ENCODE measurements at places on chromosomes 16 and 17. TPM values are rescaled to one million over a fixed set of nuclear protein-coding genes. Genes with fewer than 3 reads are reported as not detected.

SMIM36 gene
- 0.37 TPM for total RNA-seq

DNA sequence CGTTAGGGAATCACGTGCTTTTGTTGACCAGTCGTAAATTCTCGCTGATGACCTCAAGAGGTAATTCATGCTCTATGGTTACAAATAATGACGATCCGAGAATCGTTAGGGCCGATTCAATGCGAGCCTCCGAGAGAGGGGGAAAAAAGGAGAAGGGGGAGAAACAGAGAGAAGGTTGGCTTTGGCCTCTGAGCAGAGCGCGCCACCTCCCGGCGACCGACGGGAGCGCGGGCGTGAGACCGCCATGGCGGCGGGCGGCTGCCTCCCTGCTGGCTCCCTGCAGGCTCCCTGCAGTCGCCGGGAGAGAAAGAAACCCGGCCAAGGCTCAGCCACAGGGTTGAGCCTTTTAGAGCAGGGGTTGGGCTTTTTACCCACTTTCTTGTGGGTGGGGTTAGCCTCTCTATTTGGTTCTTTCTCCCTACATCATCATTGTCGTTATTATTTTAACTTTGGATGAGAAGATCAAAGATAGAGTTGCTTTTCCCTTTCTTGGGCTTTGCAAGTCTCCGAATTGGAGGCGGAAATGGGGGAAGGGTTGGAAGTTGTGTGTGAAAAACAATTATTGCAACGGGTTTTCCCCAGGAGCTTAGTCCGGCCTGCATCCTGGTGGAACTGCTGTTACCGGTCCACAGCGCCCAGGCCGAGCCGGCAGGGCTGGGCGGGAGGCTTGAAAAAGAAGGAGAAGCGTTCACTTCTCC, 410 bp upstream of the HOXB5 start:
- no peak overlapping the region for H3K4me3 ChIP-seq
- H3K27me3 ChIP-seq: no peaks in the 10 kb centered on the region
- no peak overlapping the region for H3K27ac ChIP-seq
- peaks cover 30% of the 10 kb centered on the region for H3K36me3 ChIP-seq

NGFR gene
- 6.1 TPM for total RNA-seq

HOXB3 gene
- total RNA-seq: 19.8 TPM

TBC1D3 gene
- total RNA-seq: not detected

- no peaks in the 10 kb centered on the region for H3K36me3 ChIP-seq
- H3K4me3 ChIP-seq: no peak overlapping the region
- H3K27me3 ChIP-seq: no peaks in the 10 kb centered on the region
- H3K4me1 ChIP-seq: peaks cover 14% of the 10 kb centered on the region
Measured at GRCh38 chr17:69757688-69758430, 317.2 kb upstream of the KCNJ16 start.

- no peak overlapping the region for H3K27ac ChIP-seq
- DNase-seq: no peak
- no peaks in the 10 kb centered on the region for H3K4me1 ChIP-seq
- no peaks in the 10 kb centered on the region for H3K36me3 ChIP-seq
- no peaks in the 10 kb centered on the region for H3K27me3 ChIP-seq
Measured at GRCh38 chr17:78258323-78259191, 27.1 kb downstream of the TMEM235 start.

SCIMP gene
- total RNA-seq: not detected

DNA sequence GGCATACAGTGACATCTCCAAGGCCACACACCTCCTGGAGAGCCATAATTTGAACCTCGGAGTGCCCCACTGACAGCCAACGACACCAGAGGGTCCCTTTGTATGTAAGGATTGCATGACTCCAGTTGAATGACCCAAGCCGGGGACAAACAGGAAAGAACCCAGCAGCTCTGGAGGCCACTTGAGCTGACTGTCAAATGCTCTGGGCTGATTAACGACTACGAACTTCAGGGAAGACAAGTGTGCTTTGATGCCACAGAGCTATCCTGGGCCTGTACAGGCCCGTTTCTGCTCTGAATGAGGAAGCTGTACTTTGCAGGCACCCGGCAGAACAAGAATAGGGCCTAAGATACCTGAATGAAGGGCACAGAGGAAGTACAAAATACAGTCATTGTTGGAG, 404.6 kb downstream of the SLC39A11 start:
- no peak overlapping the region for H3K4me3 ChIP-seq

GRCh38 chr17:10772425-10773380, 31.2 kb downstream of the TMEM238L start:
- no peak overlapping the region for H3K27ac ChIP-seq
- no peak overlapping the region for H3K4me3 ChIP-seq
- H3K36me3 ChIP-seq: no peaks in the 10 kb centered on the region
- H3K4me1 ChIP-seq: no peaks in the 10 kb centered on the region
- H3K27me3 ChIP-seq: no peaks in the 10 kb centered on the region
- peak; percentile 26 for DNase-seq

- DNase-seq: no peak
- H3K4me3 ChIP-seq: no peak overlapping the region
- H3K4me1 ChIP-seq: no peaks in the 10 kb centered on the region
- H3K27me3 ChIP-seq: 0 out of 2 replicates have a peak, but pooled peaks cover 3% of the 10 kb centered on the region
Measured at GRCh38 chr16:25750488-25751216, 58.9 kb downstream of the HS3ST4 start.

DNA sequence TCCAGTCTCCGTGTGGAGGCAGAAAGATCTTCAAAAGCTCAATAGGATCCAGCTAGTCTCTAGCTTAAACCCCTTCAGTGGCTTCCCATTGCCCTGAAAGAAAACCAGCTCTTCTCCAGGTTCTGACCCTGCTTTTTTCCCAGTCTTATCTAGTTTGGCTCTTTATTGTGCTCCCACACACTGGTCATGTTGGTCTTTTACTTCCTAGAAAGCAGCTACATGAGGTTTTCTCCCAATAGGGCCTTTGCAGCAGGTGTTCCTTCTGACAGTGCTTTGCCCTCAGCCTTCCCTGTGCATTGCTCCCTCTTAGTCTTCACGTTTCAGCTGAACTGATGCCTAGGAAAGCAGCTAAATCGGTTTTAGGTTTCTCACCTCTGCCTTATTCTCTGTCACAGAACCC, 21.7 kb upstream of the ABCA3 start:
- H3K4me3 ChIP-seq: no peak overlapping the region
- no peak overlapping the region for H3K27ac ChIP-seq
- H3K4me1 ChIP-seq: no peaks in the 10 kb centered on the region
- no peak for DNase-seq

DNA sequence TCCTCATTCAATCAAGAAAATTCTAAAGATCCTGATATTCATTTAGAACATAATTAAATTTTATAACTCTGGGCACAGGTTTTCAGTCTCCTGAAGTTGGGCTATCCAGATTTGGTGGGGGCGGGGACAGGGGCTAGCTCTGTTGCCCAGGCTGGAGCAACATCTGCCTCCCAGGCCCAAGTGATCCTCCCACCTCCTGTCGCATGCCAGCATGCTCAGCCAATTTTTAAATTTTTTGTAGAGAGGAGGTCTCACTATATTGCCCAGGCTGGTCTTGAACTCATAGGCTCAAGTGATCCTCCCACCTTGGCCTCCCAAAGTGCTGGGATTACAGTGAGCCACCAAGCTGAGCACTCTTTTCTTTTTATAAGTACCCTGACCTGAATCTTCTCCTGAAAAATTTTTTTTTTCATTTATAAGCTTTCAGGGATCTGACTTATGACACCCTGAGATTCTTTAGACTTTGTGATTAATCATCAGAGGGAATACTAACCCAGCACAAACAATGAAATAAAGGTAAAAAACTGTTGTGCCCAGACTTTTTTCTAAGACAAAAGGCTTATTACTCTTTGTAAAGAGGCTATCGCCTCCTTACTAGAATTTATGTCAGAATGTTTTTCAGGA, 62.6 kb downstream of the TUBD1 start:
- H3K27ac ChIP-seq: peak overlapping the region; percentile 97
- peak overlapping the region; percentile 14 for H3K4me3 ChIP-seq
- H3K4me1 ChIP-seq: peaks cover 100% of the 10 kb centered on the region
- DNase-seq: no peak
- no peaks in the 10 kb centered on the region for H3K36me3 ChIP-seq

TBC1D3L gene
- 33.3 TPM for total RNA-seq

DNA sequence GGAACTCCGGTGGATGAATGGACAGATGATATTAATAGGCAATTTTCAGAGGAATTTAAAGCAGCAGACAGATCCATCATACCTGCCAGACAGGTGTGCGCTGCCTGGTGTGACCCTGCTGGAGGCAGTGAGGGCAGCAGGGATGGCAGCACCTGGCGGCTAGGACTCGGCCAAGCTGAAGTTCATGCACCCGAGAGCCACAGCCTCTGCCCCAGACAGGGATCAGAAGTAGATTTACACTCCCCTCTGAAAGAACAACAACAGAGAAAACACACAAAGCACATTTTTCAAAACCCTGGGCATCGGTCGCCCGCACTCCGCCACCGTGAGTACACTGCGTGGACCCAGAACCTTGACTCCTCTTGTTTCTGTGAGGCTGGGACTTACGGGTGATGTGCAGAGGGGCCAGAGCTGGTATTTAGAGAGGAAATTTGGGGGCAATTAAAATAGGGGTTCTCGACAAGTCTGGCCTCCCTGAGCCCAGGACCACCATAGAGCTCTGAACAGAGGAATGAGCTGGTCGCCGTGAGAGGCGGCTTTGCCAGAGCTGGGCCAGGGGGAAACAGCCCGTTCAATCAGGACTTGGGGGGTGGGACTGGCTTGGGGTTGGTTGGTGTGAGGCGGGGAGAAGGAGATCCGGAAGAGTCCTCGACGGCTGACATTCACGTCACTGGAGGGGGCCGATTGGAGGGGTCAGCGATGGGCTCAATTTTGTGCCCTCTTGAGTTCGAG, 101.0 kb downstream of the METRNL start:
- no peaks in the 10 kb centered on the region for H3K4me1 ChIP-seq
- H3K4me3 ChIP-seq: no peak overlapping the region
- no peak overlapping the region for H3K27ac ChIP-seq
- H3K36me3 ChIP-seq: no peaks in the 10 kb centered on the region

TBC1D24 gene
- 24.6 TPM for total RNA-seq

RNF157 gene
- 0.86 TPM for total RNA-seq

- H3K4me3 ChIP-seq: no peak overlapping the region
- H3K36me3 ChIP-seq: no peaks in the 10 kb centered on the region
- H3K4me1 ChIP-seq: no peaks in the 10 kb centered on the region
- H3K27me3 ChIP-seq: no peaks in the 10 kb centered on the region
- H3K27ac ChIP-seq: no peak overlapping the region
Measured at GRCh38 chr16:79768276-79768970, 167.9 kb upstream of the MAF start.

DNA sequence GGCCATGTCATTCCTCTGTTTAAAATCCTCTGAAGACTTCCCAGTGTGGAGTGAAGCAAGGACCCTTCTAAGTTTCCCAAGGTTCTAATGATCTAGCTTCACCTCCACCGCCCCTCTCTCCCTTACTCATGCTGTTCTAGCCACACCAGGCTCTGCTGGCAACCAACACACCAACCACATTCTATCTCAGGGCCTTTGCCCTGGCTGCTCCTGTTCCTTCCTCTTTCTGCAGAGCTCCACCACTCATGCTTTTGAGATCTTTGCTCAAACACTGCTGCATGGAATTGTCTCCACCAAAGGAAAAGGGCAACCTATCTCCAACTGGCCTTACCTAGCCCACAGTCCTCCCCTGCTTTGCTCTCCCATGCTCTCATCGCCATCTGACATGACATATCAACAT, 128.7 kb downstream of the XYLT1 start:
- no peaks in the 10 kb centered on the region for H3K36me3 ChIP-seq
- H3K4me1 ChIP-seq: no peaks in the 10 kb centered on the region
- DNase-seq: no peak
- H3K4me3 ChIP-seq: no peak overlapping the region
- H3K27ac ChIP-seq: no peak overlapping the region

- H3K27ac ChIP-seq: peak overlapping the region; percentile 91
- H3K27me3 ChIP-seq: no peaks in the 10 kb centered on the region
- H3K4me3 ChIP-seq: peak overlapping the region; percentile 67
- peaks cover 14% of the 10 kb centered on the region for H3K36me3 ChIP-seq
Measured at GRCh38 chr17:68248891-68249290, 1.0 kb downstream of the AMZ2 start.

GRCh38 chr17:82832881-82833475, 6.8 kb downstream of the ZNF750 start:
- H3K27ac ChIP-seq: no peak overlapping the region
- no peaks in the 10 kb centered on the region for H3K4me1 ChIP-seq
- H3K36me3 ChIP-seq: peaks cover 12% of the 10 kb centered on the region
- DNase-seq: no peak

GRCh38 chr16:1047801-1048200, 24.7 kb upstream of the SSTR5 start:
- no peaks in the 10 kb centered on the region for H3K27me3 ChIP-seq
- no peak overlapping the region for H3K4me3 ChIP-seq
- no peak for DNase-seq
- H3K4me1 ChIP-seq: peaks cover 19% of the 10 kb centered on the region
- H3K27ac ChIP-seq: peak overlapping the region; percentile 39
- no peaks in the 10 kb centered on the region for H3K36me3 ChIP-seq

GRCh38 chr16:53681354-53681753, 22.3 kb downstream of the RPGRIP1L start:
- no peak overlapping the region for H3K27ac ChIP-seq
- H3K4me1 ChIP-seq: no peaks in the 10 kb centered on the region
- H3K36me3 ChIP-seq: no peaks in the 10 kb centered on the region
- no peaks in the 10 kb centered on the region for H3K27me3 ChIP-seq

GRCh38 chr17:49967621-49968404, 1.2 kb upstream of the DLX4 start:
- H3K27me3 ChIP-seq: peaks cover 21% of the 10 kb centered on the region
- peak; percentile 22 for DNase-seq
- H3K27ac ChIP-seq: peak overlapping the region; percentile 81
- peaks cover 9% of the 10 kb centered on the region for H3K4me1 ChIP-seq
- peak overlapping the region; percentile 59 for H3K4me3 ChIP-seq
- no peaks in the 10 kb centered on the region for H3K36me3 ChIP-seq

DNA sequence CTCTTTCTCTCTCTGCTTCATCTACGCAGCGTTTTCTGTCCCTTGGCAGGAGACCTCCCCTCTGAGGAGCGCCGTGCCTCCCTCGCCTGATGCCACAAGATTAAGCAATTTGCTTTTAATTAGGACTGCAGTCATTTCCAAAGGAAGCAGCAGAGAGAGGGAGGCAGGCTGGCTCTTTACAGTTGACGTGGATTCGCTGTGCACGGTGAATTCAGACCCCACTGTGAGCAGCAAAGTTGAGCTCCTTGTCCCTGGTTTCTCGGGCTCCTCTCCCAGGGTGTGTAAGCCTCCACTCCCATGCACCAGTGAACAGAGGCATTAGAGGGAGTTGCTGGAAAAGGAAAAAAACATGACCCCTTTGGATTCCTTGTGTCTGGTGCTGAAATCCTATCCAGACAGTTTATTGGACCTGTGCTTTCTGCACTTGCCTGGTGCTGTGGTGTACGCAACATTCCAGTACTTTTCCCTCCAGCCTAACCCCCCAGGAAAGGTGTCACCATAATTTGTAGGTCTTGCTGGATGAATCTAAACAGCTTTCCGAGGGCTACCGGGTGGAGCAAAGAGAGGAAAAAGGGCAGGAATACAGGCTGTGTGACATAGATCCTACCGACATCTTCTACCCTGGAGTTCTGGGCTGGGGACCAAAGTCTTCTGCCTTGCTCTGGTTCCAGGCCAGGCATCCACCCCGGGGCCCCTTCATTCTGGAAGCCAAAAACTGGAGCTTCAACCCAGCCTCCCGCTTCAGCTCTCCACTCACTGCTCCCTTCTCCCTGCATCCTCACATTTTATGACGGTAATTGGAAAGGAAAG, 171.0 kb downstream of the MAF start:
- no peaks in the 10 kb centered on the region for H3K27me3 ChIP-seq
- no peaks in the 10 kb centered on the region for H3K36me3 ChIP-seq
- H3K4me3 ChIP-seq: no peak overlapping the region
- H3K27ac ChIP-seq: no peak overlapping the region
- H3K4me1 ChIP-seq: no peaks in the 10 kb centered on the region
- no peak for DNase-seq

TNP2 gene
- total RNA-seq: not detected

Data from HCT116 (cell line).